Omental fat pad (tissue), 4 donors: ENCODE measurements at places on chromosomes 7 and 10.

GRCh38 chr7:7251742-7252141 lies 69.4 kb downstream of the C1GALT1 start:
- DNase-seq = no peak

- no peak for DNase-seq
Observed at GRCh38 chr7:132836746-132837145, 245.1 kb downstream of the CHCHD3 start.

GRCh38 chr10:102283488-102283887 lies 38.2 kb downstream of the GBF1 start:
- DNase-seq = no peak

GRCh38 chr10:60914690-60915141 lies 29.3 kb downstream of the RHOBTB1 start:
- DNase-seq = no peak

GRCh38 chr7:23043441-23043840 lies 29.5 kb upstream of the HYCC1 start:
- DNase-seq = no peak

GRCh38 chr10:22420787-22421517 lies 75.7 kb downstream of the SPAG6 start:
- DNase-seq = no peak

DNA sequence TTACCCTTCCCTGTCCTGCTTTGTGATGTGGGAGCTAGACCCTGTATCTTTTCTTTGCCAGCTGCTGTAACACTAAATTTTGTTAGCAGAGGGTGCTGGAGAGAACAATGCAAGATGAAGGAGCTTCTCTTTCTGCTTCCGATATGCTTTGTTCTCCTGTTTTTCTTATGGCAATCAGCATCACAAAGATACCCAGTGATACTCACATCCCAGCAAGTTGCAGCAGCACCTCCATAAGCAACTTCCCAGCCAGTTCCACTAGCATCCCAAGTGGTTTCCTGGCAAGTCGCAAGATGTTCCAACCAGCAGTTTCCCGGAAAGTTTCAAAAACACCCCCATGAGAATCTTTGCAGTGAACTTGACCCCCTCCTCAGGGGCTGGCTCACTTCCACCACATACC lies 148.6 kb downstream of the IMMP2L start:
- no peak for DNase-seq

- DNase-seq = no peak
Observed at GRCh38 chr7:28280516-28280915, 99.9 kb upstream of the JAZF1 start.

GRCh38 chr10:71270301-71271220 lies 48.5 kb upstream of the SLC29A3 start:
- DNase-seq = no peak

GRCh38 chr10:44161184-44161583 lies 223.7 kb downstream of the CXCL12 start:
- DNase-seq = no peak

DNA sequence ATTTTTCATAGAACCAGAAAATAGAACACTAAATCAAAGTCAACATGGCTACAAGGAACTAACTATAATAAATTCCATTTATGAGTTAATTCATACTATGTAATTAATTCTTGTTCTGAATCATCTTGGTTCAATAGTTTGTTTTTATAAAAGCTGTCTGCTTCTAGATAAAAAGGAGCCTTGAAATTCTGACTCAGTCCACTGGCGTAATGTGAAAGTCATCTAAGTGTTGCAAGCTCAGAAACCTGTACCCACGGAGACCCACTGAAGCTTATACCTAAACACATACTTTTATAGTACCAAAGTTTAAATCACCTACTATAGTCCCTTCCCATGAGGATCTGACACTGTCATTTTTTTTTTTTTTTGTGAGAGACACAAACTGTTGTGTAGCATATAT lies 489.4 kb downstream of the SEMA3D start:
- DNase-seq = no peak

GRCh38 chr7:32936689-32937088 lies 20.6 kb upstream of the FKBP9 start:
- DNase-seq = no peak

DNA sequence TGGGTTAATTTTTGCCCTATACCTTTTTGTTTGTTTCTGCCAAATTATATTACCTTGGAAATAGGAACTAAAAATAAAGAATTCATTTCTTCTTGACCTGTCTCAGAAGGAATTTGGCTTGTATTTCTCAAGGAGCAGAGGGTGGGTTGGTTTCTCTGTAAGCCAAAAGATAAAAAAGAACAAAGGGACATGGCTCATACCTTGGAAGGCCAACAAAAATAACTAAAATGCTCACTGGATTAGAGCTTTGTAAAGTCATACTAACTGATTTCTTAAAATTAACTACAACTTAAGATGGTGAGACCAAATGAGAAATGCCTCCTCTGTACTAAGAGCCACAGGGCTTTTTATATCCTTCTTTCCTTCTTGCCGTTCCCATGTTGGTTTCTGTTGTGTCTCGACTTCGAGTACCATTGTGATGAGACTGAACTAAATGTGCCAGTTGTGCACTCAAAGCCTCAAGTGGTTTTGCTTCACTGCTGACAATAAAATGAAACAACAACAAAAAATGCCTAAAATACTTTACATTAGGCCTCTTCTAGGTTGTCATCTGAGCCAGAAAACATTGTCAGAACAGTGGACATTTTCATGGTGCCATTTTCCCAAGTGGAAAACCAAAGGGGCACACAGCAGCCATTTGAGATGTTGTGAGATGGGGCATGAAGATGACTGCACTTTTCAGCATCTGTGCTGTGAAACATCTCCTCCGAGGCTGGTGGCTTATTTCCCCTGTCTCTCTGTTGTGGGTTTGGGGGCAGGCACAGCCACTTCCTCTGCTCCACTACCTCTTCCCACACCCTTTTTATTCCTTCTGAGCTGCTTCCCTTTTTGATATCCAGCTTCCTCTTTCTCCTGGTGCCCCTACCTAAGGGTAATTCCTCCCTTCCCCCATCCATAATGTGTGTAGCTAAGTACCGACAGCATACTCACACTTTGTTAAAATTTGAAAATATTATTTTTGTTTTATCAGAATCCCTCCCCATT lies 51.8 kb upstream of the AGR3 start:
- DNase-seq = no peak

DNA sequence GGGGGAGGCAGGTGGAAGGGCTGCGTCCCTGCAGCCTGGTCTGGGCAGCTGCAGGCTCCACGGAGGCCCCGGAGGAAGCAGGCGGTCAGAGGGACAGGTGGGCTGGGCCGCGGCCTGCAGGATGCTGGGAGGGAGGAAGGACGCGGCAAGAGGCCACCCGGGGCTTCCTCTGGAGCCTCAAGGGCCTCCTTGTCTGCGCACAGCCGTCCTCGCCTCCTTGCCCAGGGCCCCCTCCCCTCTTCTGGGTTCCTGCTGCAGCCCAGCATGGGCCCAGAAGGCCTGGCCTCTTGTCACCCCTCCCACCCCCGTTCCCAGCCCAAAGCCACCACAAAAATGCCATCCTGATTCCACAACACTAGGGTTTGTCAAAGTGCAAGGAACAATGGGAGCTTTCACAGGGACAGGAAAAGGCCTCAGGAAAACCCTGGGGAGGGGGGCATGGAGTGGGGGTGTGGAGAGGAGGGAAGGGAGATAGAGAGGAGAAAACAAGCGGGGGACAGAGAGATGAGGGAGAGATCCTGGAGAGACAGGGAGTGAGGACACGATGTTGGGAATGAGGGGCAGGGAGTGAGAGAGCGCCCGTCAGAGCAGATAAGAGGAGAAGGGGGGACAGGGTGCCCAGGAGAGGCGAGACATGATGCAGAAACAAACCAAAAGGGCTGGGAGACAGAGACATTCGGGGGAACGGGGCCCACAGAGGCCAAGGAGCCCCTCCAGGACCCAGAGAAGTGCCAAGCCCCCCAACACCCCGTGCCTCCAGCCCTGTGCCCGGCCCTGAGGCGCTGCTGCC lies 41.8 kb downstream of the ZCCHC24 start:
- no peak for DNase-seq

- DNase-seq = no peak
Observed at GRCh38 chr7:33355386-33355785, 226.0 kb downstream of the BBS9 start.

DNA sequence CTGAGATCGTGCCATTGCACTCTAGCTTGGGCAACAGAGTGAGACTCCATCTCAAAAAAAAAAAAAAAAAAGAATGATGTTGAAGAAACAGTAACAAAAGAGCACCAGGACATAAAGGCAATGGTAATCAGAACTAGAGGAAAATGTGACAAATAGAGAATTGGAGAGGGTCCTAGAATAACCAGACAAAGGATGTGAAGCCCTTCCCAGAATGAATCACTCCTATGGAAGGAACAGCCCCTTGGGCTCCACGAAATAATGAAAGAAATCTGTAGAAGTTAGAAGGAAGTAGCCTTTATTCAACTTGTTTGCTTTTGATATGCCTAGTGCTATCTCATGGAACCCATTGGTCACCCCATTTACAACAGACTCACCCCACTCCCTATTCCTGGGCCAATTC lies 169.2 kb downstream of the SUGCT start:
- DNase-seq = no peak

GRCh38 chr10:122465401-122466040 lies 4.2 kb downstream of the HTRA1 start:
- no peak for DNase-seq

DNA sequence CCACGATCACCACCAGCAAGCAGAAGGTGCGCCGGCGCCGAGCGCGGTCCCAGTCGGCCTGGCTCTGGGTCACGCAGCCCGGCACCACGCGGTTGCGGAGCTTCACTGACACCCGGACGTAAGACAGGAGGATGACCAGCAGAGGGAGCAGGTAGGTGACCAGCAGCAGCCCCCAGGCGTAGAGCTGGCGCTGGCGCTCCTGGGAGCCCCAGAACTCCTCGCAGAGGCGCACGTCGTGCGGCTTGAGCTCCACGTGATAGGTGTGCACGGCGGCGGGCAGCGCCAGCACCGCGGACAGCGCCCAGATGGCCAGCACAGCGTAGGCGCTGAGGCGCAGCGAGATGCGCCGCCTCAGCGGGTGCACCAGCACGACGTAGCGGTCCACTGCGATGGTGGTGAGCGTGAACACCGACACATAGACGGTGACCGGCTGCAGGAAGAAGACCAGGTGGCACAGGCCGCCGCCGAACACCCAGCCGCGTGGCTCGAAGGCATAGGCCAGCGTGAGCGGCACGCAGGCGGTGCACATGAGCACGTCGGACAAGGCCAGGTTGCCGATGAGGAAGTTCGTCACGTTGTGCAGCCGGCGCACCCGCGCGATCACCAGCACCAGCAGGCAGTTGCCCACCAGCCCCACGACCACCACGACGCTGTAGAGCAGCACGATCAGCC lies 920 bp downstream of the PRLHR start:
- no peak for DNase-seq
